ENCODE measurements at places on chromosomes 2 and 18.

DNA sequence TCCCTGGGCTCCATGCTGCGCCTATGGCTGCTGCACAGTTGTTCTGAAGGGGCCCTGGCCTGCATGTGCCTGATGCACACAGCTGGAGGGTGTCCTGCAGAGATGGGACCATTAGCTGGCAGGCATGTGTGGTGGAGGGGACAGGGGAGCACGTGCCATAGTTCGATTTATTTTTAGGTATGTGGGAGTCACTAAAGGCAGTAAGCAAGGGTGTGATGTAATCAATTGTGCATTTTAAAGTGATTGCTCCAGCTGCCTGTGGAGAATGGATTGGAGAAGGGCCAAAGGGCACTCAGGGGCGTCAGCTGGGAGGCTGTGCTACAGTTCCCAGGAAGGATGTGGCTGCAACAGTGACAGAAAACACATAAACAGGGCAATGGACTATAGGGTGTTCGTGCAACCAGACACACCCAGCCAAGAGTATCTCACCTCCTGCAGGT is 205.1 kb downstream of the ARL4C start:
- DNase-seq, result peak; percentile 48

DNA sequence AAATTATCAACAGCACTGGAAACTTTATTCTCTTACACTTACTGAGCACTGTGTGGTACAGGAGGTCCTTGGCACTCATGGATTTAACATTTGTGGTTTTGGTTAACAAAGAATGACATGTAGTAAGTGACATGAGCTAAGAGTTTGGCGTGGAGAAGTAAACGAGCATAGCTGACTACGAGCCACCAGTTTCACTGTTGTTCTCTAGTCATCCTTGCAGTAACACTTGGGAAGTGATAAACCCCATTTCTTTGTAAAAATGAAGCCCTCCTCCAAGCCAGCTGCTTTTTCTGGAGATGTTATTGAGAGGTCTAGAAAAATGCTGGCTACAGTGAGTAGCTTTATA is 32.7 kb downstream of the QPCT start:
- no peak for DNase-seq

DNA sequence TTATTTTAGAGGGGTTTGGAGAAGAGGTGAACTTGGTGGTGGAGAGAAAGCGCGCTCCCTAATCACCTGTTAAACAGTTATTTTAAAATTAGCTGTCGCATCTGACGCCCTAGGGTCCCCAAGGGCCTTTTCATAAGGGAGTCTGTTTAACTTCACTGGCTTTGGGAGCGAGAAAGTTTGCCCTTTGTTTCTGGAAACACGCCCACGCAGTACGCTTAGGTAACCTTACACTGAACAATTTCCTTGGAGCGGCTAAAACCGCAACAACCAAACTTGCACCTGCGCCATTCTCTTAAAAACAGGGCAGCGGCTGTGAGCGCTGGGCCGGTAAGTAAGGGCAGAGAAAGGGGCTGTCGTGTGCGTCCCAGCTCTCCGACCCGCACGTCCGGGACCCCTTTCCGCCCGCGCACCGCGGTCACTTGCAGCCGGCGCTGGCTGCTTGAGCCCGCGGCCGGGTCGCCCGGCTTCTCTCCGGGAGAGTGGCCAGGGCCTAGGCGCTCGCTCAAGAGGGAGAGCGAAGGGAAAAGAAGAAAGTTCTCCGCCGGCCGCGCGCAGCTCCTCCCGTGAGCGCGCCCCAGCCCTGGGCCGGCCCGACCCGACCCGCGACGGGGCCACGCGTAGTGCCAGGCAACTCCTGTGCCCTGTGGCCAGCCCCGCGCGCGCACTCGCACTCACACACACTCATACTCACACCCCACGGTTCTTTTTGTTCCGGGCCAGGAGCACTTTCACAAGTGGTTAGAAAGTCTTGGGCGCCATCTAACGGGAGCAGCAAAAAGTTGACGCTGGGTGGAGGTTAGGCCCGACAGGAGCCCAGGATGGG is 19.2 kb downstream of the POU3F3 start:
- no peak for DNase-seq

GRCh38 chr2:150528861-150529801 is 41.7 kb upstream of the RND3 start:
- no peak for DNase-seq

DNA sequence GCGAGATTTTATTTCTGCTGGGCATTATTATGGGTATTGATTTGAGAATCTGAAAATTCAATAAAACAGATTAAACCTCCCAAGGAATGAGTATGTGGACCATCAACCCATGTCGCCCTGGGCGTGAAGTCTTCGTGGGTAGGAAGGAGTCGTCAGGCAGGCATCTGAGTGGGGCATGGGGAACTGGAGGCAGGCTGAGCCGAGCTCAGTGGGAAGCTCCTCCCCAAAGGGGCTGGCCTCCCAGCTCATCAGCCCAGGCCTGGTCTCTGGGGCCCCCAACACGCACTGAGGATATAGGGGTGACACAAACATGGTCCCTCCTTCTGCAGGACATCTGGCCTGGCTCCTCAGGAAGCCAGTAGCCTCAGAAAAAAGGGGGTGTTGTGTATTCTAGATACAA is 265.2 kb downstream of the TFCP2L1 start:
- no peak for DNase-seq

DNA sequence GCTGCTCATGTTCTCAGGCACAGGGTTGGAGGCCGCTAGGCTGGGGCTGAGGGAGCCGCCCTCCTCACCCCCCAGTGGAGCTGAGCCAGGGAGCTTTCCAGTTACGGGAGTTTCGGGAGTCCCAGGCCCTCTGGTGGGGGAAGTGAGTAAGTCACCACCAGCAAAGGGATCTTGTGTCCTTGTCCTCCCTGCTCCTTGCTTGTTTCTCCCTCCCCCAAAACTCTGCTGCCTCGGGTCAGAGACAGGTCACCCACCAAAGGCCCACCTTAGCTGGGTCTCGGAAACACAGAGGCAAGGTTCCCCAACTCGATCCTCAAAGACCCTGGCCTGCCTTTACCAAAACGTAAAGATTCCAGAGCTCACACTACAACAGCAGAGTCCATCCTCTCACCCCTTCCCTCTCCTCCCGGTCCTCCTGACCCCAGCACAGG is 60.5 kb upstream of the POMC start:
- DNase-seq, result peak; percentile 14

- DNase-seq, result no peak
Measured at GRCh38 chr18:59660786-59661743, 36.2 kb downstream of the CCBE1 start.

- DNase-seq, result no peak
Measured at GRCh38 chr2:86785456-86785855, 5.3 kb downstream of the CD8A start.

- DNase-seq, result no peak
Measured at GRCh38 chr2:47486841-47487497, 84.0 kb downstream of the MSH2 start.

DNA sequence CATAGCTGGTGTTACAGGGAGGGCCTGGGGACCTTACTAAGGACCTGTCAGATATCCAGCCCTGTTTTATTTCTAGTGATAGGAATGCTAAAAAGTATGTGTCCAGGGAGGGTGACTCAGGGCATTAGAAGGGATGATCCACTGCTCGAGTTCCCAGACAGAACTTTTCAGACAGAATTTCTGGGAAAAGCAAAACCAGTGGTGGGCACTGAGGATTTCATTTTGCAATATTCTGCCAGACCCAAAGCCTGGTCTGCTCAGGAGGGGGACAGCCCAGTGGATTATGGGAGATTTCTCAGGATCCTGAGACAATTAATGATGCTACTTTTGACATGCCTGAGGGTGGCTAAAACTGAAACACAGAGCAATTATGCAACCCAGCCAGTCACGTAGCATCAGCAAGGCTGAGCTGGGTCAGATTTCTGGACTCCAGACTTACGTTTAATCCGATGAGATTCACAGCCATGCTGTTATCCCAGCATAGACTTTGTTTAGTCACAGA is 4.7 kb upstream of the KCNE4 start:
- DNase-seq, result no peak

DNA sequence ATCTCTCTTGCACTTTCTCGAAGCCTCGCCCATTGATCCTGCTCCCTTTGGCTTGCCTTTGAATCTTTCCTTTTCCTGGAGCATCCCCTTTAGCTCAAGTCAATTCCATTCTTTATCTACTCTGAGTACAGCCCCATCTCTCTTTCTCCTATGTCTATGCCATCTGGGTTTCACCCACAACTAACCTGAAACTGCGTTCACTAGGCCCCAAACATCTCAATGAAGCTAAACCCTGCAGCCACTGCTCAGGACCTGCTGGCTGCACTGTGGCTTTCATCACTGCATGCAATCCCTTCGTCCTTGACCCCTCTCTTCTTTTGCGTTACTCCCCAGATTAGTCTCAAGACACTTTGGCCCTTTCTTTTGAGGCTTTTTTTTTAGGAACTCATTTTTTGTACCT is 81.6 kb upstream of the CYRIA start:
- no peak for DNase-seq

GRCh38 chr2:669323-669722 is 7.9 kb downstream of the TMEM18 start:
- no peak for DNase-seq

DNA sequence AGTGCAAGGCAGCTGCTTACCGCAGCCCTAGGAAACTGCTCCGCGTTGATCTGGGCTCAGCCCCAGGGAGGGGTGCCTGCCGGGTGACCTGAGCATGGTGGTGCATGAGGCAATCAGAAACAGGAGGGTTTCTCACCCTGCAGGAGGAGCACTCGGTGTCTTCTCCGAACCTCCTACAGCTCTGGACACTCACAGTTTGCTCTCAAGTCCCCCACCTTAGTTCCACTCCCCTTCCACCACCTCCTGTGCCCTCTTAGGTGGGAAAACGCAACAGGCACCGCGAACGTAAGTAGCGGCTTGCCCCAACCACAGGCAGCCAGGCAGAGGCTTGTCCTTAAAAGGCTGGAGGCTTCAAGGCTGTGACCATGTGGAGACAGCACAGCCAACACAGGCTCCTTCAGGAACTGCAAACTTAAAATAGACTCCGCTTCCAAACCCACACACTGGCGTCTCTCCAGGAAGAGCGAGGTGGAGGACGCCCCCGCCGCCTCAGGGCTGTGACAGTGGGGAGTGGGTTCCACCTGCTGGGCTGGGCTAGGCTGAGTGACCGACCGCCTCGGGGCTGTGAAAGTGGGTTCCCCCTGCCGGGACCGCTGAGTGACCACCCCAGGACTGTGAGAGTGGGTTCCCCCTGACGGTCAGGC is 71.6 kb downstream of the NDUFA10 start:
- DNase-seq, result no peak

GRCh38 chr18:23871410-23871809 is 143.1 kb upstream of the TTC39C start:
- DNase-seq, result peak; percentile 73

- DNase-seq, result no peak
Measured at GRCh38 chr2:175560521-175561169, 379.1 kb upstream of the ATP5MC3 start.

GRCh38 chr2:206993964-206994363 is 54.6 kb downstream of the CPO start:
- DNase-seq, result no peak

DNA sequence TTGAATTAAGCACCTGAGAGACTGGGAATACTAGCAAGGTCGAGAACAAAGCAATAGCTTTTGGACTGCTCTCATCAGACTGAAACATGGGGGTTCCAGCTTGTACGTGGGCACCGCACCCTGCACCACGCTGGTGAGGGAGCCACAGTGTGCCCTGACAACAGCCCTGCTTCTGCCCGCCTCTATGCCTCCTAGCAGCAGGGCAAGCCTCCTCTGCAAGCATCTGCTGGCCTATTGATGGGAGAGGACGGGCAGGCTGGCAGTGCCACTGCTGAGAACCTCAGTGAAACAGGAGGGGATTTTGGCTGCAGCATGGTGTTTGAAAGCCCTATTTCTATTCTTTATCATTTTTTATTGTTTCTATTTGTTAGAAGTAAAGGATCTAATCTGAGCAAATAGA is 146.1 kb upstream of the OTOS start:
- no peak for DNase-seq

GRCh38 chr2:30472326-30472725 is 25.3 kb downstream of the LCLAT1 start:
- DNase-seq, result no peak

DNA sequence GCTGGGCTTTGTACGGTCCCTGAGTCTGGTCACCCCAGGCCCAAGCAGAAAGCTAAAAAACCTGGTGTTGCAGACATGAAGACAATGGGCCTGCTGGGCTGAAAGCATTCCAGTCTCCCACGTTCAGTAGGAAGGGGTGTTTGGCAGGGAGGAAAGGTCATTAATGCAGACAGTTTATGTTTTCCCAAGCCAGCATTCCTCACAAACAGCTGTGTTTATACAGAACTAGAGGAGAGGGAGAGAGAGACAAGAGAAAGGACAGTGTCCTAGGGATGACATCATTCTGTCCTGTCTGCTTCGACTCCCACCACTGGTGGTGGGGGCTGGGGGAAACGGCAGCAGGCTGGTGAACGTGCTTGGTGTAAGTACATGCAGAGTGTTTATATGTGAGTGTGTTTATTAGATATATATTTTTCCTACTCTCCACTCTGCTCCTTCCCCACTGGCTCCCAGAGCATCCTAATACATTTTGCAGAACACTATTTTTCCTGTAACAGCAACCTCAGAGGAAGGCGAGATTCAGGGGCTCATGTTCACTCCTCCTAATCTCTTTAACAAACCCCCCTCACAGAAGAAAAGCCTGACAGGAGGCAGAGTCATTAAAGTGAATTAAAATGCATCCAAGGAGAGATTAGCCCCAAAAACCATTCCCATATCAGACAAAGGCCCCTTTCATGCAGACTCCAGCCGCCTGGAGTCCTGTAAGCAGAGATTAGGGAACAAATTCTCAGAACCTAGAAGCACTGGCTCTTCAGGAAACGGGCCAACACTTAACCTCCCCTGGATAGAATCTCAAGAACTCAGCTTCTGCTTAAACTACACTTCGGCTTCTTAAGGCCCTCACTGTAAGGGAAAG is 380.4 kb downstream of the TNS1 start:
- no peak for DNase-seq
